ENCODE measurements at places on chromosomes 1 and 21.

GRCh38 chr1:175129997-175130648, 62.5 kb downstream of the KIAA0040 start:
- DNase-seq = no peak

- no peak for DNase-seq
Measured at GRCh38 chr1:219189021-219189824, 15.5 kb downstream of the LYPLAL1 start.

- DNase-seq = no peak
Measured at GRCh38 chr1:98555814-98556213, 105.7 kb upstream of the SNX7 start.

DNA sequence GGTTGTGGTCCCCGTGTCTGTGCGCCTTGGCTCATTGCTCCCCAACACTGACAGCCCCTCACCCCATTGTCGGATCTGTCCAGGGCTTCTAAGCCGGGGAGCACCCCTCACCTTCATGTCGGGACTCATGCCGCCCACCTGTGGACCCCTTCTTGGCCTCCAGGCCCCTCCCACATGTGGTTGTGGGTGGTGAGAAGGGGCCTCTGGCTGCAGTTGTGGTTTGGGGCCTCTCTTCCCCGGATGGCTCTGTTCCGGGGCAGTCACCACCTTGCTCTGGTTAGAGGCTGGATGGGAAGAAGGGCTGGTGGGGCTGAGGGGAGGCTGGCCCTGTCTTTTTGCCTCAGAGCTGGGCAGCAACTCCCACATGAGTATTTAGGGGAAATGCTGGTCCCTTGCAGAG, 158.6 kb upstream of the C1orf174 start:
- no peak for DNase-seq

GRCh38 chr1:53600561-53600960, 138.4 kb downstream of the GLIS1 start:
- DNase-seq = no peak

- no peak for DNase-seq
Measured at GRCh38 chr1:162530307-162530987, 31.1 kb upstream of the UAP1 start.

- DNase-seq = no peak
Measured at GRCh38 chr1:51610637-51611036, 6.3 kb upstream of the OSBPL9 start.

- DNase-seq = no peak
Measured at GRCh38 chr1:162135271-162135775, 65.8 kb downstream of the NOS1AP start.

All from activated T-cell treated with anti-CD3 and anti-CD28 coated beads for 1 hour (primary cell).